Occipital lobe (tissue), 3 donors: ENCODE measurements at places on chromosomes 12 and 14. TPM values are rescaled to one million over a fixed set of nuclear protein-coding genes. Genes with fewer than 3 reads are reported as not detected.

DNA sequence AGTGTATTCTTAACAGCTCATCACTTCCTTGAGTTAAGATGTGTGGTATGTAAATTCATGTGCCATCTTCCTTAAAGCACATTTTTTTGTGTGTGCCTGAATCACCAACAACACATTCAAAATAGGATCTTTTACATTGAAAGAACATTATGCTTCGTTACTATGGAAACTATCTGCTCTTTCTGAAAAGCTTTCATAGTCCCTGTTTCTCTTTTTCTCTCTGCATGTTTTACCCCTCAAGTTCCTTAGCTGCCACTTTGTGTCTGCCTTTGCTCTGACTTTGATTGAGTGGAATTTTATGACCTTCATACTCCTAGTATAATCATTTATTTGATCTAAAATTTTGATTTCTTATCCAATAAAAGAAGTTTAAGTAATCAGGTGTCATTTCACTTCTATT, 880.3 kb upstream of the FOXG1 start:
- DNase-seq: no peak

Gene GLT8D2
- total RNA-seq: 13.9 TPM

DNA sequence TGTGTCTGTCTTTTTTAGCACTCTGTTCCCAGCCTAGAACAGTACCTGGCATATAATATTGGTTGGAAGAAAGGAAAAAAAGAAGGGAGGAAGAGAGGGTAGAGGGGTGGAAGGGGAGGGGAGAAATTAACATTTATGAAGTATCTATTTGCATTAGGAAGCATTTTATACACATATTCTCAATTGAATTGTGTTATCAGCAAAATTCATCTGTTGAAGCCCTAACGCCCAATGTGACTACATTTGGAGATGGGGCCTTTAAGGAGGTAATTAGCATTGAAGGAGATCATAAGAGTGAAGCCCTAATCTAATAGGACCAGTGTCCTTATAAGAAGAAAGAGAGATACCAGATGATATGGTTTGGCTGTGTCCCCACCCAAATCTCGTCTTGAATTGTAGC, 30.2 kb upstream of the FICD start:
- DNase-seq: no peak

DNA sequence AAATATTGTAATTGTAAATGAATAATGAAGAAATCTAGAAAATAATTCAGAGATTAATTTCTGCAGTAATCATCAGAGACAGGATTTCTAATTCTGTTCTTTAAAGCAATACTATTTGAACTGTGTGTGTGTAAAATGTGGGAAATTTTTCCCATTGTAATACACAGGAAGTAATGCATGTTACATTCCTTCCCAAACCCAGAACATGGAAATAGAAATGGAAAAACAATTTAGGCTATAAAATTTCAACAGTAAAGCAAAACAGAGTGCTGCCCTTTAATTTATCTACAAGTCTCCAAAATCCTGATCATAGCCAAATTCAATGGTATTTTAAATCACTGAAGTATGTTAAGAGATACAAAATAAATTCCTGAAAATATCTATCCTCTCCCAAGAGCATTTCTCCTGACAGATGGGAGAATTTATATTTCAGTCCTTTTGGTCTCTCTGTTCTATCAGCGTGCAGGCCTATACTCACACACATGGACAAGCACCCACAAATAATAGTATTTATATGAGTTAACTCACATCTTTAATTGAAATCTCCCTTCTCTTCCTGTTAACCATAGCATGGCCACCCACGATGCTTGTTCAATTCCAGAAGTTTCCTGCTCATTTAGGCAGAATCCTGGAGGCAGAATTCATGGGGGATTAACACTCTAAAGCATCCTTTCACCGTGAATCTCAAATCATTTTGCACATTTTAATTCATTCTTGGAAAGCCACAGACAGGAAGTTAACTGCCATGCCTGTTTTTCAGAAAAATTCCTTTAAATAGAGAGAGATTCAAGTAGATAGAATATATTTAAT, 1465.4 kb upstream of the FLRT2 start:
- no peak for DNase-seq

Gene C14orf93
- 5.5 TPM for total RNA-seq

DNA sequence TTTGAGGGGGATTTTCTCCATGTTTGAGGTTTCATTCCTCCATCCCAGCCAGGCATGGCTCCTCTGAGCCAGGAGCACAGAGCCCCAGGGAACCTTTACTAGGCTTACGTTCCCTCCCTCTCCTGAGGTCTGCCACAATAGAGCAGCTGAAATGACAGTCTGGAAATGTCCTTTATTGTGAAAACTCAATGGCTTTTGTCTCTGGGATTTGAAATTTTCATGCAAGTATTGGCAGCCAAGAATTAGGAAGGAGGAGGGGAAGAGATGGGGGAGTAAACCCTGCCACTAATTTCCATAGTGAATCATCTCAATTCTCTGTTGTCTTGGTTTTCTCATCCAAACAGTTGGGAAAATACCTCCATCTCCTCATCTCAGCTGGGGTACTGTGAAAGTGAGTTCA, 2.6 kb upstream of the PLEKHG3 start:
- DNase-seq: no peak

GRCh38 chr14:33796356-33796755, 154.5 kb downstream of the EGLN3 start:
- no peak for DNase-seq

Gene BCL11B
- total RNA-seq: 27.0 TPM

Gene JPH4
- total RNA-seq: 28.9 TPM

- DNase-seq: no peak
Observed at GRCh38 chr12:120077260-120077659, 39.3 kb downstream of the RAB35 start.

Gene ACVRL1
- total RNA-seq: 11.5 TPM

GRCh38 chr12:86261142-86261541, 5.0 kb upstream of the MGAT4C start:
- no peak for DNase-seq

DNA sequence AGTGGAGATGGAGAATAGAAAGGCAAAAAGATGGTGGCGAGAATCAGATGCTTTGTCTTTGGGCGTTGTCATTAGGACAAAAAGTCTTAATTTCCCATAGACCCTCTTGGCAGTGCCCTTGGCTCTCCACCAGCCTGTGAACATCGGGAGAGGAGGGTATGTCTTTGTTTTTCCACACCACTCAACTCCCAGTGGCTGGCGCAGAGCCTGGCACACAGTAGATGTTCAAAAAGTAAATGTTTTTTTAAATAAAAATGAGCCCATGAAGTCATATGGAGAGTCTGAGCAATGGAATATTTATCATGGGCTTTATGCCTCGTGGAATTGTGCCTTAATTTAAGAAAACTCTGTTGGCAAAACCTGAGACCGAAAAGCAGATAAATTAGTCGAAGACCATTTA, 90.4 kb downstream of the SRGAP1 start:
- no peak for DNase-seq

Gene YY1
- 60.2 TPM for total RNA-seq

Gene FAIM2
- 22.3 TPM for total RNA-seq

- no peak for DNase-seq
Observed at GRCh38 chr14:56185992-56186391, 67.8 kb downstream of the PELI2 start.

GRCh38 chr14:83004456-83005006, 1470.9 kb upstream of the SEL1L start:
- no peak for DNase-seq

DNA sequence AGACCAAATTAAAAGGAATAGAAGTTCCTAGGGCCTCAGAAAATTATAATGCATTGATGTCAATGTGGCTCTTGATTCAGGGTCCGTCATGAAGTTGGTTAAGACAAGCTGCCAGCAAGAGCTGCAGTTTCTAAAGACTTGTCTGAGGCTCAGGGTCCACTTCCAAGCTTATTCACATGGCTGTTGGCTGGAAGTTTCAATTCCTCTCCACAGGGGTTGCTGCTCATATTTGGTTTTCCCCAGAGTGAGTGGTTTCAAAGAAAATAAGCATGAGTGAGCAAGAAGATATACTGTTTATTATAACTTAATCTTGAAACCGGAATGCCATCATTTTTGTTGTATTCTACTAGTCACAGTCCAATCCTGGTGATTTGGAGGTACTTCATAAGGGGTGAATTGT, 1247.4 kb downstream of the LRFN5 start:
- DNase-seq: no peak

DNA sequence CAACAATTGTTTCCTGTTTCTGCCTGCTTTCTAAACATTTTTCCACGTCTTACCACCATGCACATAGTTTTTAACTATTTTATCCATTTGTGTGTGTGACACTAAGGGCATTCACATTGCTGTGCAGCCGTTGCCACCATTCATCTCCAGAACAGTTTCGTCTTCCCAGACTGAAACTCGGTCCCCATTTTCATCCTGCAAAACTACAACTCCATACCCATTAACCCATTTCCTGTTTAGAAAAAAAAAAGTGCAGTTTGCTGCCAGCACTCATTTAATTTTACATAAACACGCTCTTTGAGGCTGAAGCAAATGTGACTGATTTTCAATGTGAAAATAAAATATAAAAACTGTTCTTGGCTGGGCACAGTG, 15.5 kb downstream of the UBC start:
- no peak for DNase-seq

DNA sequence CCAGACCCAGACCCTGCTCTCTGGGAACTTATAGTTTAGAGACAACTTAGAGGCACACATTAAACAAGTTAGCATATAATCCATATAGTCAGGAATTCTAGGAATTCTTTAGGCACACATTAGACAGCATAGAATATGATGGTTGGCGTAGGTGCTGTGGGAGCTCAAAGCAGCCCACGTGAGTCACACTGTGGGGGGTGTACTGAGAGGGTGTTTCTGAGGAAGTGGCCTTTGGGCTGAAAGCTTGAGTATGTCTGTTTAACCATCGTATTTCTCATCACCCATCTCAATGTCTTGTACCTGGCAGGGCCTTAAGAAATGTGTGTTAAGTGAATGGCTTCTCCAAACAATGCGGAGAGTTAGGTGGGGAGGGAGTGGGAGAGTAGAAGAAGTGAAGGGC, 67.2 kb downstream of the TMEM30B start:
- no peak for DNase-seq

Gene PWP1
- 78.1 TPM for total RNA-seq

GRCh38 chr14:32404784-32405573, 75.9 kb downstream of the AKAP6 start:
- DNase-seq: no peak

DNA sequence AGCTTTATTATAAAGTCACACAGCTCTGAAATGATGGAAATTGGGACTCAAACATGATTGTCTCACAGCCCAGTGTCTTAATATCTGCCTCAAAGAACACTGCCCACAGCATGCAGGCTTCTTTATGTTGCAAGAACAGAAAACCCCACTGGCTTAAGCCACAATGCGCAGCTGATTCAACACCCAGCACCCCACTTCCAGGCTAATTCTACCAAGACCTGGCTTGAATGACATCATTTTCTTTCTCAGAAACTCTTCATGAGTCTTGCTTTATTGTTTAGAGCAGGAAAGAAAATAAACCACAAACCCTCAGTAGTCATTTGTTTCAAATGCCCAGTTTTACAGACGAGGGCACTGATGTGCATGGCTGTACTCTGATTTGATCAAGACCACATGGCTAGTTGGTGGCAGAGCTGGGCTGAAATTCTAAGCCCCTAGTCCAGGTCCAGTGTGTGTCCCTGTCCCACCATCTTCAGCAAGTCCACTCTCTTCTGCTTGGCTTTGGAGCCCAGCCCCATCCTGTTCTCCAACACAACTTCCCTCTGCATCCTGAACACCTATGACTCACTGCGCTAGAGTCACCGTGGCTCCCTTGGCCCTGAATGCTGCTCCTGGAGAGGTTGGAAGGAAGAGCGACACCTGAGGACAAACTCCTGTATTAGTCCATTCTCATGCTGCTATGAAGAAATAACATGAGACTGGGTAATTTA, 50.3 kb upstream of the SRSF5 start:
- no peak for DNase-seq

- no peak for DNase-seq
Observed at GRCh38 chr14:99081156-99081765, 190.7 kb downstream of the BCL11B start.

GRCh38 chr14:100988411-100988900, 84.9 kb upstream of the RTL1 start:
- DNase-seq: no peak

DNA sequence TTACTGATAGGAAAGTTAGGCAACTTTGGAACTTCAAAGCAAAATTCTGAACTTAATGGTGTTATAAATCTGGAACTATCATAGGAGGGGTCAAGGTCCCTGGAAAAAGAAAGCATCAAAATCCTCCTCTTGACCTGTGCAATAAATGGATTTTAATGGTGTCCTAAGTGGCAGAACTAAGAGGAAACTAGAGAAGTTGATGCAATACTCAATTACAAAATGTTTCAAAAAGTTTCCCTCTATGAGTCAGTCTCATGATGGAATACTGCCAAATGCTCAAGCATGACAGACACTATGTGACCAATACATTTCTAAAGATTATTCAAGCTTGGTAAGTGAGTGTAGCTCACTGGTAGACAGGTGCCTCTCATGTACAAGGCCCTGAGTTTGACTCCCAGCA, 47.7 kb upstream of the ERGIC2 start:
- no peak for DNase-seq

DNA sequence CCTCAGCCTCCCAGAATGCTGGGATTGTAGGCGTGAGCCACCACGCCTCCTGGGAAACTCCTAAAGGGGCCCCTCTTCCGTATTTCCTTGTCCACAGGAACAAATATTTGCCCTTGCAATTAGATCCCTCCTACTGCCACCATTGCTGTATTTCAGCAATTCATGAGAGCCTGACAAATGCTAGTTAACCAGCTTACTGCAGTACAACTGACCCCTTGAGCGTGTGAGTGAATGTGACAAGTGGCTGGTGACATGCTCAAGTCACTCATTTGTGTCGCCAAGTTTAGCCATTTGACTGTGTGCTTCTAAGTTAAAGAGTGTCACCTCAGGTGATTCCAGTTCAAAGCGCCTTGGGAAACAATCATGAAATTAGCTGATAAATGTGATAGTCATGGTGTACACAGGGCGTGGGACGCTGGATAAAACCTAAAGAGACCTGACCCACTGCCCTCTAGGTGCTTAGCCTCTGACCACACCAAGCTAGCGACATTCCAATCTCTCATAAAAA, 56.1 kb upstream of the MAP1LC3B2 start:
- DNase-seq: no peak

Gene PRB2
- not detected for total RNA-seq

DNA sequence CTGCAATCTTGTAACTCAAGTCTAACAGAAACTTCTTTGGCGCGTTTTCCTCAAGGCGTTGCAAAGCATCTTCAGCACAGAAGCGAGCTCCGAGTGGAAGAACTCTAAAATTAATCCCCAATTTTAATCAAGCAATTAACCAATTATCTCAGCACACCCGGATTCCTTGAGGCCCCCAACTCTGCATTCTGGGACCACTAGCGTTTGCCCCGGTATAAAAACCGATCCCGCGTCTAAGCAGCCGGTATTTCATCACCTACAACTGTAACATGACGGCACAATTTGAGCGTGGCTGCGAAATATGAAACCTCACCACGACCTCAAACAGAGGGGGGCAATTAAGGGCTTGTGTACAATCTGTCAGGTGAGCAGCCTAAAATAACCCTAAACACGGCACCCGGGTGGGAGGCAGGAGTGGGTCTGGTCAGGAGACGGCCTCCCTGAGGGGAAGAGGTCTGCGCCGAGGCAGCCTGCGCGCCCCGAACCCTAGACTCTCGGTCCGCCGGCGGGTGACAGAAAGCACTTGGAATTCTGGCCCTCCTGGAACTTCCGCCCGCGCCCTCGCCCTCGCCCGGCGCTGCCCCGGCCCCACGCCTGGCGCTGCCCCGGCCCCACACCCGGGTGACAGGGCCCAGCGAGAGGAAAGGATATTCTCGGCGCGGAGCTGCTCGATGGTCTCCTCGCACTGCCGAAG, 594 bp downstream of the ZCCHC8 start:
- DNase-seq: peak; percentile 59
